ENCODE measurements at places on chromosomes 7 and 10. TPM values are rescaled to one million over a fixed set of nuclear protein-coding genes. Genes with fewer than 3 reads are reported as not detected.

- no peak for DNase-seq
These were observed 63.5 kb downstream of the HIPK2 start for GRCh38 chr7:139714163-139714901.

Gene ABCA13
- total RNA-seq = 1.1 TPM

Gene AKR1C2
- total RNA-seq = not detected

DNA sequence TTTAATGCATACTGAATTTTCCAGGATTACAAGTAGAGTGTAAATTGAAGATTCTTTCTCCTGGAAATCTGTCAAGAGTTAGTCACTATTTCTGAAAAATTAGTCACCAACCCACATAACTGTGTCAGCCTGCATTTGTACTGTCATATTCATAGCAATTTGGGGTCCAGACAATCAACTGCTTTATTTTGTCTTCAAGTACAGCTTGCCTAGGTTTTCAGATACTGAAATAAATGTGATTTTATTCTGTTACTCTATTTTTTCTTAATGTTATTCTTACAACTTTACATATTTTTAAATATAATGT is 55.1 kb downstream of the CUBN start:
- DNase-seq = no peak

DNA sequence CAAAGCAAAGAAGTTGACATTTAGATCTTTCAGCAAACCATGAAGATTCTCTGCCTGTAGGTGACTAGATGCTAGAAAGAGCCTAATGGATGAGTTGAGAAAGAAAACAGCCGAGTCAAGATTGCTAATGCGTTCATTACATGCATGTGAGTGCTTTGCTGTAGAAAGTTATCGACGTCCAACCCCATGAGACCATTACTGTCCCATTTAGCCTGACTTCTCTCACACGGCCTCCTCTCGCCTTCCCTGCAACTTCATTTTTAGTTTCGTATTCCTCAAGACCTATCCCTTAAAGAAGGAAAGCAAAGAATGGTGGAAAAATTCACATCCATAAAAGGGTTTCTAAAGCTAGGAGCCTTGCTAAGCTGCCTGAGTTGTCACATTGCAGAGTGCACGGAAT is 113.7 kb upstream of the DPP6 start:
- DNase-seq = no peak

DNA sequence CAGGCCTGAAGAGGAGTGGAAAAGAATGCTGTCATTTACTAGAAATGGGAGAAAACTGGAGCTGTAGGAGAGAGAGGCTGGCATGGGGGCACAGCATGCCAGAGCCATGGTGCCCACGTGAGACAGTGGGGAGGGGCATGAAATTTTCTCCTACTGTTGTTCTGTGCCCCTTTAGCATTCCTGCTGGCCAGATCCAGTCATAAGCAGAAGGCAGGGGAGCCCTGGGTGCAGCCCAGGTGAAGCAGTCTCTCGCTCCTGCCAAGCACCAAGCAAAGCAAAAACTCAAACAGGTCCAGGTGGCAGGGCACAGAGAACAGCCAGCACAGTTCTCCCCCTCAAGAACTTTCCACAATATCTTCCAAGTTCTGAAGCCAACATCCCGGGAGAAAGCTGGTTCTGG is 383.2 kb downstream of the TCERG1L start:
- no peak for DNase-seq

- DNase-seq = no peak
These were observed 245.6 kb downstream of the MAD1L1 start for GRCh38 chr7:1987084-1987535.

GRCh38 chr7:120856198-120856597 is 1.7 kb downstream of the TSPAN12 start:
- DNase-seq = no peak

Gene TACC2
- not detected for total RNA-seq

Gene SPDYE11
- total RNA-seq = not detected

GRCh38 chr10:75295868-75296441 is 60.2 kb upstream of the COMTD1 start:
- DNase-seq = no peak

Gene NODAL
- not detected for total RNA-seq

- no peak for DNase-seq
These were observed 462.8 kb upstream of the ZWINT start for GRCh38 chr10:56823849-56824248.

- DNase-seq = peak; percentile 50
These were observed 254.4 kb upstream of the KLF14 start for GRCh38 chr7:130988443-130988842.

- no peak for DNase-seq
These were observed 39.8 kb downstream of the MAD1L1 start for GRCh38 chr7:2192831-2193534.

DNA sequence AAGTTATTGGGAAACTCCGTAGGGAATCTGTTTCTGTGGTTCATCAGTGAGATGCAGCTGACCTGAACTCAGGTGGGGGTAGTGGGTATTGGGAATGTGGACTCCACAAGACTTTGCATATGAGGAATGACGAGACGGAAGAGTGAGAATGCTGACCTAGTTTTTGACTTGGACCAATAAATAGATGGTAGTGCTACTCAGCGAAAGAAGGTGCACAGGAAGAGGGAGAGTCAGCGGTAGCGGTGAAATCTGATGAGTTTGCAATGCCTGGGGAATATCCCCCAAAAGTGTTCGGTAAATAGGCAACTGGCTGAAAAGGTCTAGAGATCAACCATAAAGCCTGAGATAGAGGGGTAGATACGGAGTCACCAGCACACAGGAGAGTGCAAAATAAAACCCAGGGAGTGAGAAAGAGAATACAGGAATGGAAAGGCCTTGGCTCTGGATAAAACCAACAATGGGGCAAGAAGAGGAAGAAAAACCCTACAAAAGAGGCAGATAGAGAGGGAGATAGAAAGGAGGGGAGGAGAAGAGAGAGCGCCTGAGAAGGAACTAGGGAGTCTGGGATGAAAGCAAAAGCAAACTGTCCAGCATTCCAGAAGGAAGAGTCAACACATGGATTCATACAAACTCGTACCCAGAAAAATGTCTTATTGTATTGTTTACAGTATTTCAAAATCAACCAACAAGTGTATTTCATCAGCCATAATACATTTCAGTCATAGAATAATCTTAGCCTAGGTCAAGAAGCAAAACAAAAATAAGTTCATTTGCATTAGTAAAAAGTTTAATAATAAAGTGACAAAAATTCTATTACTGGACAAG is 5.4 kb downstream of the ARHGAP21 start:
- no peak for DNase-seq

DNA sequence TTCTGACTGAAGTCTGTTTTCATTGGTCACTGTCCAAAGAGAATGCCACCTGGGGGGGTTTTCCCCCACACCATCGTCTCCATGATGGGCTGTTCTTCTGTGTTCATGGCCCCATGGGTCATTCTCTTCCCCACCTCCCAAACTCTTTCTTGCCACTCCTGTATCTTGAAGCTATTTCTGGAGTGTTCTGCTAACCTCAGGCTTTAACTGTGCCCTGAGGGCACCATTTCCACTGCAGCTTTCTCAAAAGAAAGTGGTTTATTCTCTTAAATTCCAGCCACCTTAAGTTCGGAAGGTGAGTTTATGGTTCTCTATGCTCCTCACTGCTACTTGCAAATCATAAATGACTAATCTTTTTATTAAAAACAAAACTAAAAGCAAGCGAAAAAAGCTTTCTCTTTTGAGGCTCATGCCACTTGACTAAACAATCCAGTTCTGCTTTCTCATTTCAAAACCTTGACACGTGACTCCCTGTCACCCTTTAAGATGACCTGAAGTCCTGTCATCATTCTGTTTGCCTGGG is 7.4 kb upstream of the APBB1IP start:
- DNase-seq = no peak

DNA sequence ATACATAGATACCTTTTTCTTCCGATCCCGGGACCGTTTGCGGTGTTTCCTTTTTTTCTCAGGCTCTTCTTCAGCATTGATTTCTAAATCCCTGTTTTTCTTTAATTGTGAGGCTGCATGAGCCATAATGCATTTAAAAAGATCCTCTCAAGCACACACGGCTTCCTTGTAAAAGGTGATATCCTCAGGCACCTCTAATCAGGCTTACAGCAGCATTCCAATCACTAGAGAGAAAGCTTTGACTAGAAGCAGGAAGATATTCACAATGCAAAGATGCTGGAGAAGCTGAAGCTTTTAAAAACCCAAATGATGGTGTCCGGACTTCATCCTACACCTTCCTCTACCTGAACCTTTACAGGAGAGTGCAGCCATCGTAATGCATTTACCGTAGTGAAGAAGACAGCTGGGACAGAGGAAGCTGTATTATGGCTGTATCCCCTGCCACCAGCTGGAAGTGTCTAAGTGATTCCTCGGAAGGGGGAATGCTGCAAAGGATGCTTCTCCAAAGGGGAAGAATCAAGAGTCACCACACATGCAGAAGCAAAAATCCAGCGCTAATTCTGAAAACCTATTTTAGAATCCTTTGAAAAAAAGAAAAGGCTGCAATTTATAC is at the start of gene ANK3:
ANK3 (minus strand) TSS at position 463 of the 613 bp plus-strand sequence; CDS start at position 126, 337 bp downstream.
- DNase-seq = no peak

GRCh38 chr7:152313831-152314604 is 121.8 kb downstream of the KMT2C start:
- DNase-seq = no peak

- no peak for DNase-seq
These were observed 1187.9 kb downstream of the XPNPEP1 start for GRCh38 chr10:108735380-108735779.

GRCh38 chr7:151608031-151608551 is 88.4 kb upstream of the RHEB start:
- DNase-seq = no peak

GRCh38 chr7:56474271-56474670 is 358.1 kb upstream of the NUPR2 start:
- DNase-seq = no peak

GRCh38 chr10:80460399-80461207 is 6.5 kb downstream of the TSPAN14 start:
- no peak for DNase-seq

- DNase-seq = peak; percentile 54
These were observed 75.1 kb upstream of the SP4 start for GRCh38 chr7:21352540-21353387.

Gene C10orf62
- total RNA-seq = not detected
